ENCODE measurements at places on chromosomes 7 and 10.

DNA sequence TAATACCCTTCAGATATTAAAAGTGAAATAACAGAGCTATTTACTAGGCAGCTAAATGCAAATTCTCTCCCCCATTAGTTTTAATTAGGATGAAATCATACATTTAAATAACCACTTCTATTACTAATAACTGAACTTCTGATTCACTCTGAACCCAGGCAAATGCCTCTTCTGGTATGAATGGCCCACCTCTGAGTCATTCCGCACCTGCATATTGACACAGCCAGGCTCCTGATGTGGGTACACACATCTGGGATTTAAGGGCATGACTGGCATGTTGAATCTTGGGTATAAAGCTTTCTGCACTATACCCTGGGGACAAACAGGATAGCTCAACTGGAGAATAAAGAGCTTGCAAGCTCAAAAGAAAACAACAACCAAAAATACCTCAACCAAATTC, 140.9 kb downstream of the AUTS2 start:
- DNase-seq = no peak

DNA sequence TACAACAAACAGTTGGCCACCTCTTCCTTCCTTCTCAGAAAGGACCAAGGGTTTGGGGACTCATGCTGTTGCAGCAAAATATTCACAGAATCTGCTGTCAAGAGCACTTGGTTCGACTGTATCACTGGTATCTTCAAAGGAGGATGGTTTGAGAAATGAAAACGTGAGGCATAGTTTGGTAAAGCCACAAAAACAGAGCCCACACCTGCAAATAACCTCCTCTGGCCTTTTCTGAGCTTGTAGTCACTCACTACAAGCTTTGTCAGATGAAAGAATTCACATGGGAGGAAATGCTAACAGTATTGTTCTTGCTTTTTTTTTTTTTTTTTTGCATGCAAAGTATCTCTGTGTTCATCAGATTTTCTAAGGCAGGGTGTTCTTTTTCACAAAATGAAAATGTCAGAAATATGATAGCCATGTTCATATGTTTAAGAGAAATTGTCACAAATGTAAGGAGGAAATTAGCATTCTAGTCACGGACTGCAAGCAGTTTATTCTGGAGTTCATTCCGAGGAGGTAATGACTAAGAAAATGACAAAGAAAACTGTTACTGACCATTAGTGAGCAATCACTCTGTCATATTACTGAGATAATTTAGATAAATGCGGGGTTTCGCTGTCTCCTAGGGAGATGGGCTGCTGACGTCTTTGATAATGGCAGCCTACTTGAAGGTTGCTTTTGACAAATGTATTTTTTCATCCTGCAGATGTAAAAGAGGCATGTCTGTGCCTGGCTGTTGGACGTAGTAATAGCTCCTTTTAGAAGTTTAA, 117.8 kb upstream of the MYO3A start:
- no peak for DNase-seq

- DNase-seq = no peak
Observed at GRCh38 chr10:60517805-60518204, 128.1 kb upstream of the ANK3 start.

- DNase-seq = no peak
Observed at GRCh38 chr7:157278791-157279724, 57.7 kb upstream of the DNAJB6 start.

- DNase-seq = no peak
Observed at GRCh38 chr10:76251841-76252671, 820.6 kb downstream of the LRMDA start.

DNA sequence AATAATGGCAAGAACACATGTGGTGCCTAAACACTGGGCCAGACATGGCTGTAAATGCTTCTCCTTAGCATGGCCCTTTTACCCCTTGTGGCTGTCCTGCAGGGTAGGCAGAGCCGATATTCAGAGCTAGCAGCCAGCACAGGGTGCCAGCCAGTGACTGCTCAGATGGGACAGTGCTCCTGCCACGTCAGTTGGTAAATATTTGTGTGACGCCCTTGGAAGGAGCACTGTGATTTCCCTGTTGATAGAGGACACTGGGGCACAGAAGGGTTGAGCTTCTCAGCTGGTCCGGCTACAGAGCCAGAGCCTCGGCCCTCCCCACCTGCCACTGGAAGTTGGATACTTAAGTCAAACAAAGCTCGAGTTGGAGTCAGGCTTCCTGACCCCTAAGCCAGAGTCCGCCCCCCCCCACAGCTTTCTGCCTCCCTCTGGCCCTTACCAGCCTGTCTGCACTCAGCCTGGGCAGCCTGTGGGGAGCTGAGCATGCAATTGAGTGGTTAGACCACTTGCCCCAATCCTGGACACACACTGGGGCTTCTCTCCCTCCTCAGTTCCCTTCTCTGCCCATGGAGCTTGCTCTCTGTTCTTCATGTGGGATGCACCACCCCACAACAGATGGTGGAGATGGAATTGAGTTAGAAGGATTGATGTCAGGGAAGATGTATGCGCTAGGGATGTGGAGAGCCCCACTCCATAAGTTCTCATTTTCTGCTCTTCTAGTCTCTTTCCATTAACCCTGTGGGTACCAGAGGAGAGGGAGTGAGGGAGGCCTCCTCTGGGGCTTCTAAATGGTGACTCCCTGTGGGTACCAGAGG, 350.8 kb downstream of the PLXNA4 start:
- no peak for DNase-seq

- DNase-seq = no peak
Observed at GRCh38 chr7:137958470-137959431, 43.1 kb downstream of the CREB3L2 start.

- no peak for DNase-seq
Observed at GRCh38 chr7:66083677-66084076, 8.1 kb downstream of the ASL start.

- DNase-seq = no peak
Observed at GRCh38 chr10:59271160-59271559, 91.2 kb downstream of the FAM13C start.

DNA sequence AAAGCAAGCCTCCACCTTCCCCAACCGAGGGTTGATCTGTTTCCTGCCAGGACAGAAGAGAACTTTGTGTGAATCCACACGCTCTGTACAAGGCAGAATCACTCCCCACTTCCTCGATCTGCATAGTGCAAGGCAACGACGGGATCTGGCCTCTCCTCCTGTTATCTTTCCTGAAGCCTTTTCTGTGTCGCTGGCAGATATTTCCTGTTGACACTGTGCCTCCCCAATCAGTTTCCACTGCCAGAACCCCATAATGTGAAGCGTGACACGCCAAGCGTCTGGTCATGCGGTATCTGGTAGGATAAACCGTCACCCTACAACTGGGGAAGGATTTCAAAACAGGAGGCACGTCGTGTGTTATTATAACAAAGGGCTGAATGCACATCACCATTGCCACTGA, 57.2 kb downstream of the FAM171A1 start:
- no peak for DNase-seq

DNA sequence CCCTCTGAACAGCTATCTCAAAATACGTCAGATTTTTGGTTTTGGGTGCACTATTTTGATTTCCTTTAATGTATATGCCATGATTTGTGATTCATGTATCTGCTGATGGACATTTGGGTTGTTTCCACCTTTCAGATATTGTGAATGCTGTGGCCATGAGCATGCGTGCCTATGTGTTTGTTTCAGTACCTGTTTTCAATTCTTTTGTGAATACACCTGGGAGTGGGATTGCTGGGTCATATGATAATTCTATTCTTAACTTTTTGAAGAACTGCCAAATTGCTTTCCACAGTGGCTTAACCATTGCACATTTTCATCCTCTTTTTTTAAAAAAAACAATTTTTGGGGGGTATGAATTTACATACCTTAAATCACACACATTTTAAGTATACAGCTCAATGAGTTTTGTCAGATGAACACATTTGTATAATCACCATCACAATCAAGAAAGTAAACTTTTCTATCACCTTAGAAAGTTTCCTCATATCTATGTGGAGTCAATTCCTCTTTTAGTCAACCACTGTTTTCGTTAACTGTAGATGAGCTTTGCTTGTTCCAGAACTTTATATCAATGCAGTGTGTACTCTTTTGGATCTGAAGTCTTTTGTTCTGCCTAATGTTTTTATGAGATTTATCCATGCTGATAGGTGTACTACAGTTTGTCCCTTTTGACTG, 36.9 kb downstream of the CYP26A1 start:
- DNase-seq = no peak

GRCh38 chr7:115516341-115516740, 514.2 kb downstream of the TFEC start:
- DNase-seq = no peak

DNA sequence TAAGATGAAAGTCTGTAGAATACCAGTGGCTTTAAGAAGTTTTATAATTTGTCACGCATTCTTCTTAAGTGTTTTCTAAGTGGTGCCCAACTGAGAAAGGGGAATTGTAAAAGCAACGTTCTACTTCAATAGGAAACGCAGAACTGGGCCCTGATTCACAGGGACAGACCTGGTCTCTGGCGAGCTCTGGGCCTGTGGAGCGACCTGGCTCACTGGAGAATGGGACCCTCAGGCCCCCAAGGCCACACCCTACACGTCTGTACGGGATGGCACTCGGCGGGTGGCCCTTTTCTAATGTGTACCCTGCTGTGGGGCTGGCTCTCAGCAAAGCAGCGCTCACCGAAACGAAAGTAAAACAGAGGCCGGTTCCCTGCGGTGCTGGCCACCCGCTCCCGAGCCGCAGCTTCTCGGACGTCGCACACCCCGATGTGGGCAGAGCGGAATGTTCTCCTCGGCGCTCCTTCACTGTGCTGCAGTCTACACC, 205.0 kb downstream of the DIP2C start:
- no peak for DNase-seq

DNA sequence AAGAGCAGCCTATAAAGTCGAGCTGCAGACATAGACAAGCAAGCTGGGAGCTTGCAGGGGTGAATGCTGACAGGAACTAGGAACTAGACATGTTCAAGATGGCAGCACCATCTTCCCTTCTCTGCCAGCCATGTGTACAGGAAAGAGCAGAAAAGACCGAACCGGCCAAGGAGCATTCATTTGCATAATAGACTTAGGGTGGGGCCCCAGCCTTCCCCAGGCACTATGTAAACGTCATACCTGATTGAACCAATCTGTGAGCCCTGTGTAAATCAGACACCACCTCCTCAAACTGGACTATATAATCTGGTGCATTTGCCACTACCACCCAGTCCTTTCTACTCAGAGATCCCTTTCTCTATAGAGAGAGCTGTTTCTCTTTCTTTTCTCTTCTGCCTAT, 106.9 kb upstream of the FAM3C start:
- DNase-seq = no peak

GRCh38 chr7:132489776-132490237, 86.5 kb downstream of the PLXNA4 start:
- DNase-seq = no peak

GRCh38 chr7:44534501-44534900, 6.6 kb downstream of the NPC1L1 start:
- DNase-seq = peak; percentile 73

DNA sequence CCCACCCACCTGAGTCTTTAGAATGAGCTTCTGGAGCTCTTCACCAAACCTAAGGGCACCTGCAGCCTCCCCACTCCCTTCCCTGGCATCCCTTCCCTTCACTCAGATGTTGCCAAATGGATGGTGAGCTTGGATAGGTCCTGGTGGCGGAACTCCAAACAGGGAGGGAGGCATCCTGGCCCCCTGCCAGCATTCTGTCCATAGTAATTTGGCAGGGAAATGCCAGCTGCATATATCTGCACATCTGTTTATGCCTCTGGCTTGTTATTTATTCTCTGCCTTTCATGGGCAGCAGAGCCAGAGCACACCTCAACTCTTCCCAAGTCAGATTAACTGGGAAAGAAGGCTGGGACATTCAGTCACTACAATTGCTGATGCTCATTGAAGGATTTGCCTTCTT, 18.1 kb downstream of the KAZALD1 start:
- no peak for DNase-seq

- no peak for DNase-seq
Observed at GRCh38 chr7:101915000-101915399, 97.6 kb downstream of the CUX1 start.

- no peak for DNase-seq
Observed at GRCh38 chr7:69619635-69620034, 21.4 kb downstream of the AUTS2 start.

- DNase-seq = no peak
Observed at GRCh38 chr7:213324-213993, 21.1 kb downstream of the FAM20C start.

Measured in NT2/D1 (cell line).